SJCRH30 (cell line): ENCODE measurements at places on chromosomes 4 and X. TPM values are rescaled to one million over a fixed set of nuclear protein-coding genes. Genes with fewer than 3 reads are reported as not detected.

IBSP gene
- not detected in 2 replicates for total RNA-seq

GRCh38 chr4:138868562-138868961, 147.0 kb upstream of the NOCT start:
- no peak for DNase-seq

GRCh38 chrX:38857736-38858523, 56.7 kb downstream of the MID1IP1 start:
- no peak for DNase-seq

- DNase-seq, result no peak
Measured at GRCh38 chrX:13000301-13000811, 25.4 kb downstream of the TMSB4X start.

GRCh38 chr4:16496501-16496900, 270.2 kb upstream of the TAPT1 start:
- DNase-seq, result peak; percentile 24

DNA sequence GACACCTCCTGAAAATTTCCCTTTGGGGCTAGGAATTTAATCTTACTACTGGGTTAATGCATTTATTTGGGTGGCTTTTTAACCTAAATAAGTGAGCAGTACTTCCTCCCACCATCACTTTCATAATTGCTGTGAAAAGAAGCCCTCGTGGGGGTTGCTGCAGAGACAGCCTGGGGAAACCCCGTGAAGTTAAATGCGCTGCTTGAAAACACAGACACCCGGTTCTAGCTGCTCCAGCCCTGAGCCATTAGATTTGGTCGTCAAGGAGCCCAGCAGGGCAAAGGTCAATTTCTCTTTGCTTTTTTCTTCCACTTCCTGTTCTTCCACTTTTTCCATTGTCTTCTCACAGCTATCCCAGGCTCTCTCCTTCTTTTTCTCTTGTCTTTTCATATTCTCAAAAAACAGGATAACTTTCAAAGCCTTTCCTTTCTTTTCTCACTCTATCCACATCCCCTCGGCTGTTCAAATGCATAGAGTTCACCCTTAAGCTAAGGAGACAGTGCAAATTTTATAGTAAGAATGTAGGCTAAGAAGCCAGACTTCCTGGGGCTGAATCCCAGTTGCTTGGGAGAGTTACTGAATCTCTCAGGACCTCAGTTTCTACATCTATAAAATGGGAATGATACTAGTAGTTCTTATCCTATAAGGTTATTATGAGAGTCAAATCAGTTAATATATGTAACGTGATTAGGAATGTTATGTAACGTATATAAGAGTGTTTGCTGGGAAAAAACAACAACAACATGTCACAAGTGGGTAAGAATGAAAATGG, 91.5 kb upstream of the ZNF827 start:
- DNase-seq, result no peak

DNA sequence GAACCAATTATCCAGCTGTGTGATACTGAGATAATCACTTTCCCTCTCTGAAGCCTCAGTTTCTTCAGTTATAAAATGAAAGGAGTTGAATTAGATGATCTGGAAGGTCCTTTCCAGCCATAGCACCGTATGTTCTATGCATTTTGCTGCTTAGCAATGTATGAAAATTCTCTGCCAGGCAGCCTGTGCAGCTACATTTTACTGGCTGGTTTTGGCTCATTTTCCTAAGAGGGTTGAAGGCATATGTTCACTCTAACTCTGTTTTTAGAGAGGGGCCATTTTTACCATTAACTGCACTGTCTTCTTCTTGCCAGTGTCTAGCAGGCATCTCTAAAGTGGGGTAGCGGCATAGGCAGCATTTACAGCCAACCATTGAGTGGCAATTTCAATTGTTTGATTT, 26.1 kb downstream of the TRPC5 start:
- no peak for DNase-seq

GRCh38 chrX:75989806-75990590, 182.9 kb upstream of the PBDC1 start:
- no peak for DNase-seq

- DNase-seq, result peak; percentile 79
Measured at GRCh38 chrX:72554448-72555140, 18.0 kb downstream of the HDAC8 start.

DNA sequence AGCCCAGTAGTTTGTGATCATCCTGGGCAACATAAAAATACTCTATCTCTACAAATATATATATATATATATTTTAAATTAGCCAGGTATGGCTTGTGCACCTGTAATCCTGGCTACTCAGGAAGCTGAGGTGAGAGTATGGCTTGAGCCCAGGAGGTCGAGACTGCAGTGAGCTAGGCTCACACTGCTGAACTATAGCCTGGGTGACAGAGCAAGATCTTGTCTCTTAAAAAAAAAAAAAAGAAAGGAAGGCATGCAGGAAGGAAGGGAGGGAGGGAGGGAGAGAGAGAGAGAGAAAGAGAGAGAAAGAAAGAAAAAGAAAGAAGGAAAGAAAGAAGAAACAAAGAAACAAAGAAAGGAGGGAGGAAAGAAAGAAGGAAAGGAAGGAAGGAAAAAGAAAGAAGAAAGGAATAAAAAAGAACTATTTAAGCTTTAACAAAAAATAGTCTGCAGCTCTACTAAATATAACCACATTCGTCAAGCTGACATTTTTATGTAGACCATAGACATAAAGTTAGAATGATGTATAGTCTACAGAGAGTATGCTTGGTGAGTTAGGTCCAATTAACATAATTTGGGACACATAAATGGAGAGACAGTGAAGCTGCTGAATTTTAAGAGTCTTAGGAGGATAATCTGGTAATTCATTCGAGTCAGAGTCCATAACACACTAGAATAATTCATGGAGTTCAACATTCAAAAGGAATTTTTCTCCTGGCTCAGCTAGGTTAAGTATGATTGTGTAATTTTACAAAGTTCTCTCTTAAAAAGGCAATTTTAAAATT, 111.9 kb downstream of the GLRA3 start:
- no peak for DNase-seq

DNA sequence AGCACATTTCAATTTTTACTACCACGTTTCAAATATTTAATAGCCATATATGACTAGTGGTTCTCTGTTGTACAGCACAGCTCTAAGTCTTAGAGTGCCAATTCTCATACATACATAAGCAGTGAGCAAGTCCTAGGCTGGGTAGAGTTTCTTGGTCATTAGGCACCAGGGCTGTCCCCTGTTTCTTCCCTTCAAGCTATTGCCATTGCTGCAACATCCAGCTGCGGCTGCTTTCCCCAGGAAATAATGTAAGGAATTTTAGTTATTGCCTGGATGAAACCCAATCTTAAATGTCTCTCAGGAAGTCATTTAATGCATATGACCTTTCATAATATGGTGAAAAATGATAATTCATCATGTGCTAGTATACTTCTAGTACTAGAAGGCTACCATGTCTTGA, 74.1 kb upstream of the PPP3CA start:
- peak; percentile 40 for DNase-seq
